CD4-positive, alpha-beta T cell treated with Interleukin-15 for 1 hour (primary cell): ENCODE measurements at places on chromosomes 3 and 15.

- DNase-seq, result no peak
Observed at GRCh38 chr15:29266052-29266582, 3.5 kb downstream of the NSMCE3 start.

GRCh38 chr15:68592054-68592453, 13.3 kb downstream of the CORO2B start:
- no peak for DNase-seq

- DNase-seq, result no peak
Observed at GRCh38 chr15:83855956-83856355, 202.0 kb downstream of the ADAMTSL3 start.

- DNase-seq, result no peak
Observed at GRCh38 chr3:14363991-14364390, 38.4 kb upstream of the SLC6A6 start.

GRCh38 chr3:10224794-10225665, 23.2 kb upstream of the TATDN2 start:
- DNase-seq, result peak; percentile 78

- DNase-seq, result no peak
Observed at GRCh38 chr15:84872009-84872910, 12.2 kb upstream of the SLC28A1 start.

DNA sequence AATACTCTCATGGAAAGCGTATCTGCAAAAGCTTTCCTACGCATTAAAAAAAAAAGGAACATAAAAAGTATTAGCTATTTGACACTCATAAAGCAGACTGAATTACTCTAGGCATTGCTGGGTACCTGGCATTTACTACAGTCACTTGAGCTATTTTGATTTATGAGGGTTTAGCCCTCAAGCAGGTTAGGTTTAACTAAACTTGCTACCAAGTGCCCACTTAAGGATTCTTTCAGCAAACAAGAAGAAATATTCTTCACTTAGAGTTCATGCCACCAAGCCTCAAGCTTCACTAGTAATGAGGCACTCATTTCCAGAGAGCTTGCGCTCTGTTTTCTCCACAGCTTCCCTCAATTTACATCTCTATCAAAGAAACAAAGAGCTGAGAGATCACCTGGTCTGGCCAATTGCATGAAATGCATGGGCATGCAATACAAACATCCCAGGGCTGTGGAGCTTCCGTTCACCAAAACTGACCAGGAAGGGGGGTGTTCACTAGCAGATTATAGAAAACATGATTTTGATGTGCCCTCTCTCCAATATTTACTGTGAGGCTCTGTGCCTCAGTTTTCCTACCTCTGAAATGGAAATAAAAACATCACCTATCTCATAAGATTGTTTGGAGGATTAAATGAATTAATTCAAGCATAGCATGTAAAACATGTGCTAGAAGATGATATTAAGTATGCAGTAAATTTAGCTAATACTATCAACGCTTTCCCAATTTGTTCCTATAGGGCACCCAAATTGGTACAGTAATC, 217.3 kb downstream of the RORA start:
- no peak for DNase-seq
